ENCODE measurements at places on chromosomes 6 and 20.

DNA sequence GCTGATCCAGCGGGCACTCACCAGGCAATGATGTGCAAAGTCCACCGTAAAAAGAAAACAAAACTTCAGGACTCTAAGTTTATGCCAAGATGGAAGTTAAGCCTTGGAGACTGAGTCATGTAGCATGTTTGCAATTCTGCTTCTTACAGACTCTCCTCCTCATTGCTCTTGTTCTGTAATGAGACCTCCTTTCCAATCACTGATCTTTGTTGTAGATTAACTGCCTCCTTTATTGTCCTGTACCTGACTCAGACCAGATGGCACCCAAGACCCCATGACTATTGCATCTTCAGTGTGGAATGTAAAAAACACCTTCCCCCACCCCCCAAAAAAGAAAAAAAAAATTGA lies 11.2 kb downstream of the NEU1 start:
- DNase-seq, result no peak

GRCh38 chr6:89694428-89694827 lies 55.9 kb upstream of the LYRM2 start:
- no peak for DNase-seq

GRCh38 chr6:392441-393390 lies 1.2 kb downstream of the IRF4 start:
- peak; percentile 59 for DNase-seq

- no peak for DNase-seq
Measured at GRCh38 chr20:24735263-24735662, 213.8 kb upstream of the CST7 start.

GRCh38 chr6:37018198-37019064 lies 13.0 kb downstream of the FGD2 start:
- peak; percentile 95 for DNase-seq

DNA sequence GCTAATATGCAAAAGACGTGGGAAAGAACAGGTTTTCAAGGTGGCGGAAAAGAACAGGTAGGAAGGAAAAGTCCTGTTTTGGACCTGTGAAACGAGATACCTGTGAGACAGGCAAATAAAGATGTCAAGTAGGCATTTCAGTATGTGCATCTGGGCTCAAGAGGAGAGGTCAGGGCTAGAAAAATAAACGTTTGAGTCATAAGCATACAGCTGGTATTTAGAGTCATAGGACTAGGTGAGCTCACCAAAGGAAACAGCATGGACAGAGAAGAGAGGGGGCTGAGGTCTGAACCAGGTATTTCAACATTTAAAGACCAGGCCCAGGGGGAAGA lies 14.9 kb downstream of the MTFR2 start:
- DNase-seq, result no peak

- DNase-seq, result peak; percentile 82
Measured at GRCh38 chr20:5078399-5078958, 41.3 kb downstream of the PCNA start.

GRCh38 chr20:59692139-59692538 lies 87.8 kb downstream of the PHACTR3 start:
- DNase-seq, result no peak

DNA sequence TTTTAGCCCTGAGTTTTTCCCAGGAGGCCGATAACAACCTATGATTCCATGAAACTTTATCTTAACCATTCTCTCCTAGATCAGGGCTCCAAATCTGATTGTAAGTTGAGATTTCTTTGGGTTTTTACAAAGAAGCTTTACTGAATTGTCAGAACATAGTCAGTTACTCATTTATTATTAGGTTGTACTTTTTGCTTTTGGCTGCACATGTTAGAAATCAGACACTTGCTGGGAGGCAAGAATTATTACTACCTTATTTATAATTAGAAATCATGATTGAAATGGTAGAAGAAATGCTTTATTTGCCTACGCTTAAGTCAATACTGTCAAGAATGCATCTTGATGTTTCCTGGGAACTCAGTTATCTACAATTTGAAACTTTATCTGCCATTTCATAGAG lies 63.3 kb downstream of the KCNS1 start:
- DNase-seq, result no peak

DNA sequence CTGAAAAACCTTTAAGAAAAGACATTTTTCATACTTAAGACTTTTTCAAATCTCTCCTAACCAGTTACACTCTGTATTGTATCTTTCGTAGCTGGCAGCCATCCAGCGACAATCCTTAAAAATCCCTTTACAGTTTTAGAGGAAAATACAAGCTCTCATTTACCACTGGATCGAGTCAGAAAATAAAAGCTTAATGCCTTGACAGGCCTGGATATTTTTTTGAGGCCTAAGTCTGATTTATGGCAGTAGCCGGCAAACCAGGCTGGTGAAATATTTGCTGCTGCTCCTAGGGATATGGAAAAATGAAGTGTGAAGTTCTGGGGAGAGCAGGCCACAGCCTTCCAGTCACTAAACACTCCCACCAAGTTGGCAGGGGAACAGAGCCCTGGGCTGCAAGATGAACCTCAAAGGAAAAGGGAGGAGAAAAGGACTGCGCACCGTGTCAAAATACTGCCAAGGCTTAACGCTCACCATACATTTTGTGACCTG lies 213.0 kb upstream of the SUPT3H start:
- no peak for DNase-seq

GRCh38 chr6:37845026-37845911 lies 25.7 kb downstream of the ZFAND3 start:
- DNase-seq, result no peak

DNA sequence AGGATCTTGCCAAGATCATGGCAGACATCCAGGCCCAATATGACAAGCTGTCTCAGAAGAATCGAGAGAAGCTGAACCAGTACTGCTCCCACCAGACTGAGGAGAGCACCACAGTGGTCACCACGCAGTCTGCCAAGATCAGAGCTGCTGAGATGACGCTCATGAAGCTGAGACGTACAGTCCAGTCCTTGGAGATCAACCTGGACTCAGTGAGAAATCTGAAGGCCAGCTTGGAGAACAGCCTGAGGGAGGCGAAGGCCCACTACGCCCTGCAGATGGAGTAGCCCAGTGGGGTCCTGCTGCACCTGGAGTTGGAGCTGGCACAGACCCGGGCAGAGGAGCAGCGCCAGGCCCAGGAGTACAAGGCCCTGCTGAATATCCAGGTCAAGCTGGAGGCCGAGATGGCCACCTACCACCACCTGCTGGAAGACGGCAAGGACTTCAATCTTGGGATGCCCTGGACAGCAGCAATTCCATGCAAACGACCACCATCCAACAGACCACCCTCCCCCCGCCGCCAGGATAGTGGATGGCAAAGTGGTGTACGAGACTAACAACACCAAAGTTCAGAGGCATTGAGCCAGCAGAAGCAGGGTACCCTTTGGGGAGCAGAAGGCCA lies 44.7 kb upstream of the GRM4 start:
- no peak for DNase-seq

GRCh38 chr6:70547313-70547712 lies 19.4 kb upstream of the SDHAF4 start:
- no peak for DNase-seq

GRCh38 chr20:57677584-57677982 lies 32.2 kb downstream of the PMEPA1 start:
- DNase-seq, result no peak

- DNase-seq, result no peak
Measured at GRCh38 chr6:109295774-109296156, 86.5 kb downstream of the CD164 start.

GRCh38 chr6:56947924-56948323 lies 7.0 kb upstream of the BEND6 start:
- DNase-seq, result no peak

GRCh38 chr6:16676978-16677377 lies 84.3 kb downstream of the ATXN1 start:
- no peak for DNase-seq

- DNase-seq, result no peak
Measured at GRCh38 chr6:124661097-124661661, 301.1 kb upstream of the RNF217 start.

DNA sequence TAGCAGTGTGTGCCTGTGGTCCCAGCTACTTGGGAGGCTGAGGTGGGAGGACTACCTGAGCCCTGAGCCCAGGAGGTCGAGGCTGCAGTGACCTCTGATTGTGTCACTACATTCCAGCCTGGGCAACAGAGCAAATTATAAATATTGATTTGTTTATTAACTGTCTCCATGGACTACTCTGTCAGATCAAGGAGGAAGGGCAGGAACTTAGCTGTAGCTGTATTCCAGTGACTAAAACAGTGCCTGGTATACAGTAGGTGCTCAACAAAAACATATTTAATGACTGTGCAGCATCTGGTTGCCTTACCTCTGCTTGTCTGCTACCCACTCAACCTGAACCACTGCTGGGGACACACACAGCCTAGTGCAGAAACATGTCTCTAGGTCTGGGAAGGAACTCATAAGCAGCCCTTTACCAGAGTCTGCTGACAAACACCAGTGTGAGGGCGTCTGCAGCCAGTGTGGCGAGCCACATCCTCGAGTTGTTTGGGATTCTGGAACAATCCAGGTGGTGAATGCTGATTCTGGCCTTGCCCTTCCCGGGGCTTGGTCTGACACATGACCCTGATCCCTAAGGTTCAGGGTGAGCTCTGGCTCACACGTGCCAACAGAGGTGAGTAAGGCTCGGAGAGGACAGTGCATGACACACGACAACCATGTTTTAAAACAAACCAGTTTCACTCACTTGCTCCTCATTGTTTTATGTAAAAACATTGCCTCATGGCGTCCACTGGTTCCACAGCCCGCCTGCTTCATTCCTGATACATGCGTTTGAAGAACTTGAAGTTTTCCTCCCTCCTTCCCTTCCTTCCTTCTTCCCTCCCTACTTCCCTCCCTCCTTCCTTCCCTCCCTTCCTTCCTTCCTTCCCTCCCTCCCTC lies 117.9 kb upstream of the ZNF217 start:
- no peak for DNase-seq

DNA sequence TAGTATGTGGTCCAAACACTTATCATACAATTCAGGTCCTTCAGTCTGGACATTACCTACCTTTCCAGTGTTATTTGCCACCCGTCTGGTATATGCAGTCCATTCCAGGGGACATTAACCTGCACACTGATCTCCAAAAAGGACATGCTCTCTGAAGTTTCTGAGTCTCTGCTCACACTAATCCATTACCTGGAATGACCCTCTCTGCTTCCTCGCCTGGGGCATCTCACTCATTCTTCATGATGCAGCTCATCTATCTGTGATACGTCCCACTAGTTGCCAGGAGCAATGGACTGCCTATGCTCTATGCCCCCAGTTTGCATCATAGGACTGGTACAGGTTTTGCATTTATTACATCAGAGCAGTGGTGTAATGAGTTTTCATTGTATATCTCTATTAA lies 5.9 kb upstream of the TUBB2B start:
- DNase-seq, result no peak

DNA sequence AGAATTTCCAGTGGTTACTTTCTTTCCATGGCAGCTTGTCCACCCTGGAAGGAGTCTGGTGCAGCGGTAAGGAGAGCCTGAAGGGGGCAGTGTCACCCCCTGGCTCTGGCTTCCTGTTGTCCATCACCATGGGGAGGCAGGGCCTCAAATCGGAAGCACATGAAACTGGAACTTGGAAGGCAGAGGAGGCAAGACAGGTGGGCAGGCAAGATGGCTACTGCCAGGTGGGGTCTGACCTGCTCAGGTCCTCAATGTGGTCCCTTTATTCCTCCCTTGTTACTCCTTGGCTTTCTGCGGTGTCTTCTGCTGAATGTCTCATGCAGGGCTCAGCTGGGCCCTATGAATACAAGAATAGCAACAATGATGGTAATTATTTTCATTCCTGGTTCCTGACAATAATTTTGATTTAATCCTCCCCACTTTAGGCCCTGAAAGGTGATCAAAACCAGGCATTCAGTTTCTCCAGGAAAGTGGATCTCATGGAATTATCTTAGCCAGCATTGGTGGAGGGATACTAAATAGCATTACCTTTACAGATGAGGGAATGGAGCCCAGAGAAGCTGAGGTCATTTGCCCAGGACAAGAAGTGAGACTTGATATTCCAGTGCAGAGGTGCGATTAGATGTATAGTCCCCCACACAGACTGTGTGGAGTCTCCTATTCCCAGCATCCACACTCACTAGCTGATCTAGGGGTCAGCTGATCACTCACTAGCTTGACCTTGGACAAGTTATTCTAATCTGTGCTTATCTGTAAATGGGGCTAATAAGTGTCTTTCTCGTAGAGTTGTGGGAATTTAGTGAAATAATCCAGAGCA lies 17.6 kb upstream of the SNAI1 start:
- peak; percentile 53 for DNase-seq

GRCh38 chr6:143505537-143505936 lies 6.0 kb downstream of the FUCA2 start:
- no peak for DNase-seq

- no peak for DNase-seq
Measured at GRCh38 chr6:160328447-160328846, 19.7 kb upstream of the SLC22A3 start.

All from activated T-cell treated with anti-CD3 and anti-CD28 coated beads, Interleukin-2, amount 50 U/mL, for 48 hours (primary cell).